ENCODE measurements at places on chromosomes 6 and 20.
A peak's percentile ranks its signal among the peaks of the same experiment; 100 is the strongest.

DNA sequence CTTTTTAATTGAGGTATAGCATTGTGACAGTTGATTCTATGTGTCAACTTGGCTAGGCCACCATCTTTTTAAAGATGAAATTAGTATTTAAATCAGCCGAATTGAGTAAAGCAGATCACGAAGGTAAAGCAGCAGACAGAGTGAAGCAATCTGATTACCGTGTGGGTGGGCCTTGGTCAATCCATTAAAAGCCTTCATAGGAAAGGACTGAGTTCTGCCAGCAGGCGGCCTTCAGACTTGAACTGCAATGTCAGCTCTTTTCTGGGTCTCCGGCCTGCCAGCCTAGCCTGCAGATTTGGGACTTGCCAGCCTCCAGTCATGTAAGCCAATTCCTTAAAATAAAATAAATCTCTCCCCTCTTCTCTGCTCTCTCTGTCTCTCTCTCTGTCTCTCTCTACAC lies 22.4 kb upstream of the TGM2 start:
- no peak for DNase-seq

- no peak for DNase-seq
Observed at GRCh38 chr6:4522453-4522852, 253.8 kb upstream of the CDYL start.

GRCh38 chr20:24699321-24700165 lies 230.1 kb downstream of the SYNDIG1 start:
- no peak for DNase-seq

DNA sequence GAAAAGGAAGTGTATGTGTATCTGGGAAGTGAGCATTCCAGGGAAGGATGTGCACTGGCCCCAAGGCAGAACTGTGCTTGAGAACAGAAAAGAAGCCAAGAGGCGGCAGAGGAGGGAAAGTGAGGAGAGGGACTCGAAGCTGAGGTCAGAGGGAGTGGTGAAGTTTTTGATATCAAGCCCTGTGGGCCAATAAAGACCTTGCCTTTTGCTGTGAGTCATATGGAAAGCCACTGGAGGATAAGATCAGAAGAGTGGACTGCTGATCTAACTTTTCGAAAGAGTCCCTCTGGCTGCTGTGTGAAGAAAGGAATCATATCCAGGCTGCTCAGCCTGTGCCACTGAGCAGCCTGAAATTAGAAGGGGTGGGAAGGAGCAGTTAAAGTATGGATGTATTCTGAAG lies 99.4 kb downstream of the EYA4 start:
- no peak for DNase-seq

DNA sequence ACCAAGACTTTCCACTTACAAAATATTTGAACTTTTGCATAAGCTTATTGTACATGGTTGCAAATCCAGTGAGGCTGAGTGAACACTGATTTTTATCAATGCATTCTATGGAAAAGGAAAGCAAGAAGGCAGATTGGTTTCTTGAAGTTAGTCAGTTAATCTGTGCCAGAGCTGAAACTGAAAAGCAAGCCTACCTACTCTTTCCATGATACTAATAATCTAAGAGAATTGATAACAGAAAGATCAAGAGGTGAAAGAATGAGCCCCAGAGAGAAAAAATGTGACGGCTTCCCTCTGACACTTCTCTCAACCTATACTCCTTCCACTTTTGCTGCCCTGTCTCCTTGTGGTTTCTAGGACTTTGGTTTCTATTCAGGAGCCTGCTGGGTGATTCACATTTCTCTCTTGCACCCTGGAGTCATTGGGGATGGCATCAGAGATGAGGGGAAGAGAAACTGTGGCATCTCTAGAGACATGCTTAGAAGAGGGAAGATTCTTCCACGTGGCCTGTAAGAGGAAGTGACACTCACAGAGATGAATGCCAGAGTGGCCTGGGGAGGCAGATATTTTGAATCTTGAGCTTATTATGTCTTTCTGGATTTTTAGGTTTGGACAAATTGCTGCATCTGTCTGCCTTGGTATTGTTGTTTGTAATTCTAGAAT lies 158.6 kb upstream of the RIMS1 start:
- DNase-seq, result no peak

DNA sequence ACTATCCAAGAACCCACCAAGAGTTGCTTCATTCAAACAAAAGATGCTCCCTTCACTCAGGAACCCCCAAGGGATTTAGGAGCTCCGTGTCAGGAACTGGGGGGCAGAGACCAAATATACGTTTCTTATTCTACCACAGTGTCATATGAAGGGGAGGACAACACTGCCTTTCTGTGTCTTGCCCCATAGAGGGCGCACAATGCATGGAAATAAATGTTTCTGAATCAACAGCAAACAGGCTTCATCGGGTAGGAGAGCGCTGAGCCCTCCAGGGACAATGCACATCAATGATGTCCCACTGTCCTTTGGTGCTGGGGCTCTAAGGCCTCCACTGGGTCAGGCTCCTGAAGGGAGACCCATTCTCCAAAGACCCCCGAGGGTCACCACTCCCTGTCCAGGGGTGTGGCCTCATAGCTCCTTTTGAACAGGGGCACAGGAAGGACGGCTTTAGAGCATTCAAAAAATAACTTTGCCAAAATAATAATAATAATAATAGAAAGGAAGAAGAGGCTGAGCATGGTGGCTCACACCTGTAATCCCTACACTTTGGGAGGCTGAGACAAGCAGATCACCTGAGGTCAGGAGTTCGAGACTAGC lies 31.1 kb downstream of the PLG start:
- peak; percentile 49 for DNase-seq

- DNase-seq, result no peak
Observed at GRCh38 chr20:17418737-17419136, 112.4 kb downstream of the BFSP1 start.

DNA sequence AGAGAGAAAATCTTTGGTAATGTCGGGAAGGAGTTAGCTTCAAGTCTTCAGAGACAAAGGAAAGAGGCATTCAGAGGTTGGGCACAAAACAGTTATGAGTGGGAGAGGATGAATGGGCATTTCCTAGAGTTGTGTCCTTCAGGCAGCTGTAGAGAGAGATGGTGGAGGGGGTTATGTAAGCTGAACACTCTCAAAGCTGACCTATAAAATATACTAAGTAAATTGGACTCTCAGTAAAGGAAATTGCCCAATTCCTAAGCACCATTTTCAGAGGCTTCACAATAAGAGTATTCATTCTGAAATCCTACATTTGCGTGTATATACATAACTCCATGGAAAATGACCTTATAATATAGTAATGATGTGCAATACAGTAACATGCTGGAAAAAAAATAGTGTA lies 161.2 kb downstream of the KCNQ5 start:
- no peak for DNase-seq

GRCh38 chr20:6590891-6591637 lies 176.4 kb upstream of the BMP2 start:
- no peak for DNase-seq

DNA sequence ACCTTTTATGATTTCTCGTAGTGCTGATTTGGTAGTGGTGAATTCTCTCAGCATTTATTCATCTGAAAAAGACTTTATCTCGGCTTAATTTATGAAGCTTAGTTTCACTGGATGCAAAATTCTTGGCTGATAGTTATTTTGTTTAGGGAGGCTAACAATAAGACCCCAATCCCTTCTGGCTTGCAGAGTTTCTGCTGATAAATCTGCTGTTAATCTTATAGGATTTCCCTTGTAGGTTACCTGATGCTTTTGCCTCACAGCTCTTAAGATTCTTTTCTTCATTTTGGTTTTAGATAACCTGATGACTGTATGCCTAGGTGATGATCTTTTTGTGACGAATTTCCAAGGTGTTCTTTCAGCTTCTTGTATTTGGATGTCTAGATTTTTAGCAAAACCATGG lies 388.7 kb downstream of the UTRN start:
- DNase-seq, result no peak

DNA sequence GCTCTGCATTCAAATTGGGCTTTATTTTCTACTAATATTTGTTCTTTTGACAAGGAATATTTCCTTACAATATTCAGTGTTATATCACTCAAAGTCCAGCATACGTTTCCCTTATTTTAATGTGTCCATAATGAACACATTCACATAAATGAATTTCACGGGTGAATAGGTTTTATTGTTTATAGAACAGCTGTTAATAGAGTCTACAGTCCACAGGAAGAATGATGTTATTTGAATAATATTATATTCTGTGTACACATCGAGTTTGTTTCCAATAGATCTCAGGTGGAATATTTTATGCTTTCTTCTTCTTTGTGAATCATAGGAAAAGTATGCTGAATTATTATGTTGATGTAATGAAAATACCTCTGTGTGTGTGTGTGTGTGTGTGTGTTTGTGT lies 582.4 kb downstream of the CDH26 start:
- no peak for DNase-seq

DNA sequence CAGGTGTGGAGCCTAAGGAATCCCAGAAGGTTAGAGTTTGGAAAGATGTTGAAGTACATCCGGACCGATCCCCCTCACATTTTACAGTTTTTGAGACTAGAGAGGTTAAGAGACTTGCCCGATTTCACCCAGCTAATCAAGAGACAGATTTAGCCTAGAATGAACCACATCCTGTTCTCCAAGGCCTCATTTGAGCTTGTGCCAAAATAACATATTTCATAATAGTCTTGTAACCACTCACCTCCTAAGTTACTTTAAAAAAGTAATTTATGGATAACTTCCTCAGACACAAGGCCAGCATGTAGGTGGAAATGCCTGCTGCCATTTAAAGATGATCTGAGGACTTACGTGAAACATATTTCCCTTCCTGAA lies 39.8 kb upstream of the ARHGAP18 start:
- DNase-seq, result no peak

- DNase-seq, result no peak
Observed at GRCh38 chr6:128493877-128494276, 26.5 kb downstream of the PTPRK start.

GRCh38 chr20:62719250-62719935 lies 10.8 kb downstream of the NTSR1 start:
- no peak for DNase-seq

DNA sequence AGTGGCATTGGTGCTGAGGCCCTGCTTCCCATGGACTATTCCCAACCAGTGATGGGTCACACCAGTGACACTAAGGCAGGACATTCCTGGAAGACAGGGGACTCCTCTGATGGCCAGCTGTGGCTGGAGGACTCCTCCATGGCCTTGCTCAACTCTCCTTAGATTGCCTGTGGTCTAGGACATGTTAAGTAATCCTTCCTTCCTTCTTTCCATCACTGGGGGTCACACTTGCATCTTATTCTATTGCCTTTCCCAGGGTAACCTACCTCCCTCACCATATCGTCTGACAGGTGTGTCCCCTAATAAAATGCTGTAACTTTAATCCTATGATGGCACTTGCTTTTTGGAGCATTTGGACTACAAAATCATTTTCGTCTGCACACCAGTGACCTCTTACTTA lies 24.5 kb upstream of the HLA-A start:
- no peak for DNase-seq

GRCh38 chr6:83615025-83615999 lies 93.6 kb downstream of the SNAP91 start:
- peak; percentile 3 for DNase-seq

DNA sequence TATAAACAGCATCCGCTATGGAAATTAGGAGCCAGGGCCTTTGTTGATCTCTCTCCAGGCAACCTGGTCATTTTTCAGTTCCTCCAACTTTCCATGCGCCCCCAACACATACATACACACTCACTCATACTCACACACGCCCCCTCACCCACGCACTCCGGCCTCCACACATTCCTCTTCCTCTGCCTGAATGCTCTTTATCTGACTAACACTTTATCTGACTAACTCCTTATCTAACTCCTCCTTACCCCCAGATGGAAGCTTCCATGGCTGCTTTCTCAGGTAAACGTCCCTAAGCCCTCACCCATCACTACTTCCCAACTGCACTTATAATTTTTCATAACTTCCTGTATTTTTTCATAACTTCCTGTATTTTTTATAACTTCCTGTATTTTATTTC lies 17.4 kb downstream of the CASS4 start:
- peak; percentile 23 for DNase-seq

GRCh38 chr6:38610050-38610625 lies 29.6 kb downstream of the BTBD9 start:
- no peak for DNase-seq
